Renal pelvis (tissue), 12 donors: ENCODE measurements at places on chromosomes 16 and 17. TPM values are rescaled to one million over a fixed set of nuclear protein-coding genes. Genes with fewer than 3 reads are reported as not detected.
A peak's percentile ranks its signal among the peaks of the same experiment; 100 is the strongest.

Gene AOC2
- 2.2 TPM for polyA plus RNA-seq

- peak; percentile 57 for DNase-seq
Observed at GRCh38 chr17:81456798-81457197, 55.8 kb downstream of the ACTG1 start.

Gene PITPNM3
- polyA plus RNA-seq: 9.8 TPM

DNA sequence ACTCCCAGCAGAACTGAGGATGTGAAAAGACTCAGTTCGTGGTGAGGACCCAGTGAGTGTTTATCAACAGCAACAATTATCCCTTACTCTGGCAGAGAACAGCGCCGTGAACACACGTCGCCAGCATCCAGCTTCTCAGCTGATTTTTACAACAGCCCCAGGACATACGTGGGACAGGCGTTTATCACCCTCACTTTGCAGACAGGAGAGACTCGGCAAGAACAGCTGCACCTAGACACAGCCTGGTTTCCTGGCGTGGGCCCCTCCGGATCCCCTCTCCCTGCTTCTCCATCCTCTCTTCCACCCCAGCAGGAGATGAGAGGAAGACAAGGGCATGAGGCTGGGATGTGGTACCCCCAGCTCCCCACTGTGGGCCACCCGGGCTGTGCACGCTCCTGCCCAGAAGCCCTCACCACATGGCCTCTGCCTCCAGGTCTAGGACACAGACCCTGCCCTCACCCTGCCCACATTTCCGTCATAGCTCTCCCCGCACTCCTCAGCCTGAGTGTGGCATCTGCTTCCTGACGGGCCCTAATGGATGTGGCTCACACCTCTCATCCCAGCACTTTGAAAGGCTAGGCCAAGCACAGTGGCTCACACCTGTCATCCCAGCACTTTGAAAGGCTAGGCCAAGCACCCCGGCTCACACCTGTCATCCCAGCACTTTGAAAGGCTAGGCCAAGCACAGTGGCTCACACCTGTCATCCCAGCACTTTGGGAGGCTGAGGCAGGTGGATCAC lies 17.5 kb downstream of the ABR start:
- no peak for DNase-seq

DNA sequence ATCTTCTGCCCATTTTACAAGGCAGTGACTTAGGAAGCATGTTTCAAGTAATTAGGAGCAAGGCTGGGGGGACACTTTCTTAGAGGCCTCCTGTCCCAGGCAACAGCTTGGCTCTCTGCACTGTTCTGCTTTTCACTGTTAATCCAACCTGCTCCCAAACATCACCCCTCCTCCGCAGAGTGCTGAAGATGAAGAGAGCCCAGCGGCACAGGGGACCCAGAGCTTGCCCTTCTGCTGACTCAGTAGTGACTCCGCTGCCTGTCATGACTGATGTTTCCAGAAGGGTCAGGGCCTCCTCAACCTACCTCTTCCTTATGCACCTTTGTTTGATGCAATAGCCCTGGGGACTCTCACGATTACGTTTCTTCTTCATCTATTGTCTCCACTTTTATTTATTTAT lies 38.9 kb upstream of the NDRG4 start:
- DNase-seq: no peak

DNA sequence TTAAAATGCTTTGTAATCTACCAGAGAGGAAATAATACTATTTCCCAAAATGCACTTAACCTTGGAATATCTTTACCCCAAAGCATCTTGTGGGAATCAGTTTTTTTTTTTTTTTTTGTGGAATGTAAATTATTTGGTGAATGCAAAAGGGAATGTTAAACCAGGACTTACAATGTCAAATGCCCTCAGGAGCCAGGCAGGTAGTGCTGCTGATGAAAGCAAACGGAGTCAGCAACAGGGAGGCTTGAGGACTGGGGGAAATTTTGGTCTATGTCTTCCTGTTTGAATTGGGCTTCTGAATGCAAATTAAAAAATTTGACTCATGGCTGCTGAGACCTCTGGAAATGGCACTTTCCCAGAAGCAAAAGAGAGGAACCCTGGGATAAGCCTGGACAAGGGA lies 96.5 kb upstream of the NLRP1 start:
- no peak for DNase-seq

DNA sequence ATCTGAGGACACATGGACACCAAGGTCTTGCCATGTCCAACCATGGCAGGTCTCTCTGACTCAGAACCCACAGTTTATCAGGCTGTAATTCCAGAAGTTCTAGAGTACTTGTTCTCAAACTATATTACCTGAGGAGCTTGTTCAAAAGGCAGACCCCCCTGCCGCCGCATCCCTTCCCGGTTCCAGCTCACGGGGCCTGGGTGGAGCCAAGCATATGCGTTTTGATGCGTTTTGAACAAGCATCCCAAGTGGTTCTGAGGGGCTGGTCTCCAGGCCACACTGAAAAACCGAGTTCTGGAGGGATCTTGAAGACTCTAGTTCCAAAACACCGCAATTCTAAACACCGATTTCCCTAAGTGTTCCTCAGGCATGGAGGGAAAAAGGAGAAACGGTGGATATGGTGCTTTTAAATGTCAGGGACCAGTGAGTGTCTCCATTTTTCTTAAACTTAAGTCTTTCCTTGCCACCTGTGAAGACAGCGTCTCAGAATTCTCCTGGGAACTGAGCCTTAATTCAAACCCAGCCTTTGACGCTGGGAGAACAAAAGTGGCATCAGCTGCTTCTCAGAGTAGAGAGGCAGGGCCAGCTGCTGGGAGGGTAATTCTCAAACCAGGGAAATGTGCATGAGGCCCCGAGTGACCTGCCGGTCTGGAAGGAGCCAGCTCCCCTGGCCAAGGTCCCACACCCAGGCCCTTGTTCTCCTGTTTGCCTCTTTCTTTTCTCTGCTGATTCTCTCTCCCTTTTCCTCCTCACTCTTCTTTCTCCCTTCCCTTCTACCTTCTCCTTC lies 84.4 kb upstream of the PLCG2 start:
- DNase-seq: no peak

Gene PPY
- polyA plus RNA-seq: 0.19 TPM

- DNase-seq: no peak
Observed at GRCh38 chr17:49985310-49985990, 9.6 kb downstream of the DLX3 start.

DNA sequence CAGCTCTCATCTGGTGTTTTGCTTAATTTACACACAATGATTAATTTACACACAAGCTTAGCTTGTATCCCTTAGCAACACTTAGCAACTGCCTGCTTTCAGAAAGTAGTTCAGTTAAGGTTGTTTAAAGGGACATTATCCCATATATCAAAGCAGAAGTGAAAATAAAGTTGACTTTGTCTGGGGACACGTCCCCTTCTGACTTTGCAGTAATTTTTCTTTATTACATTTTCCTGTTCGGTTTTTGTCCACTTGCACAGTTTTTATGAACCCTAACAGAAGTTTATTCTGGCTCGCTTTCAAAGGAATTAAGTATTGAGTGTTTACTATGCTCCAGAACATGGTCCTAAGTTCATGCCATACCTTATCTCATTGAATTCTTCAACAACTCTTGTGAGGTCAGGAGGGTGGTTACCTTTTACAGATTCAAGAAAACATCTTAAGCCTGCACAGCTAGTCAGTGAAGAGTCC lies 41.5 kb downstream of the ARHGAP44 start:
- peak; percentile 69 for DNase-seq

- DNase-seq: no peak
Observed at GRCh38 chr16:31157136-31157535, 7.3 kb upstream of the PRSS36 start.

DNA sequence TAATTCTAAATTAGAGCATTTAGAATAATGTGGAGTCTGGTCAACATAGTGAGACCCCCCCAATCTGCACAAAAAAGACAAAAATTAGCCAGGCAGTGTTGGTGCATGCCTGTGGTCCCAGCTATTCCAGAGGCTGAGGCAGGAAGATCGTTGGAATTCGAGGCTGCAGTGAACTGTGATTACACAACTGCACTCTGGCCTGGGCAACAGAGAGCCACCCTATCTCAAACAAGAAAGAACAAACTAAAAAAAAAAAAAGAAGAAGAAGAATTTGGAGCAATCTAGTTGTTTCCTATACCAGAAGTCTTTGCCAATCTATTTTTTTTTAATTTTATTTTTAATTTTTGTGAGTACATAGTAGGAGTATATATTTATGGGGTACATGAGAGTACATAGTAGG lies 6.0 kb downstream of the CETP start:
- no peak for DNase-seq

- peak; percentile 74 for DNase-seq
Observed at GRCh38 chr17:35889818-35890773, 9.9 kb upstream of the CCL5 start.

DNA sequence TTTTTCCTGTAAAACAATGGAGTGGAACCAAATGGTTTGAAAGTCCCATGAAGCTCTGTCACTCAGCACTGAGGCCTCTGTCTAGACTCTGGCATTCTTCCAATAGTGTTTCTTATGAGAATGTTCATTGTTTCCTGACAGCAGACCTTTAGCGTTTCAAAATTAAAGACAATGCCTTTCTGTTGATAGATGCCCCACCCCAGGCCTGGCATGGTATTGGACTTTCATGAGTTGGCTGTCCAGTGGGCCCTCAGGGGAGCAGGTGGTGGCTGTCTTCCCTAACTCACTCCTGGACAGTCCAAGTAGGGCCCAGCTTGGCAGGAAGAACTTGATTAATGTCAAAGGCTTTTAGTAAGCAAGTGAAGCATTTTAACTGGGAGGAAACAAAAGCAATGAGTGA lies 186.5 kb upstream of the CCL2 start:
- DNase-seq: no peak

DNA sequence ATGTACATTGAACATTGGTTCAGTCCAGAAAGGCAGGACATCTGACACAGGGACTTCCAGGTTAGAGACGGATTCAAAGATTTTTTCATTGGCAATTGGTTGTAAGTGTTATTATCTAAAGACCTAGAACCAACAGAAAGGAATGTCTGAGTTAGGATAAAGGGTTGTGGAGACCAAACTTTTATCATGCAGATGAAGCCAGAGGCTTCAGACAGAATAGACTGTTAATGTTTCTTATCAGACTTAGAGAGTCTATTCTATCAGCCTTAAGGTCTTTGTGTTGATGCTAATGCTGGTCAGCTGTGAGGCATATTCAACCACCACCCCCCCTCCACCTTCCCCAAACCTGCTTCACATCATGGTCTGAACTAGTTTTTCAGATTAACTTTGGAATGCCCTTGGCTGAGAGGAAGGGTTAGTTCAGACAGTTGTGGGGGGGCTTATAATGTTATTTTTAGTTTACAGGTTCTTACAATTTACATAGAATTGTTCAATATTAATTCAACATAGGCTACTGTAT lies 2.1 kb upstream of the ITGB3 start:
- no peak for DNase-seq

DNA sequence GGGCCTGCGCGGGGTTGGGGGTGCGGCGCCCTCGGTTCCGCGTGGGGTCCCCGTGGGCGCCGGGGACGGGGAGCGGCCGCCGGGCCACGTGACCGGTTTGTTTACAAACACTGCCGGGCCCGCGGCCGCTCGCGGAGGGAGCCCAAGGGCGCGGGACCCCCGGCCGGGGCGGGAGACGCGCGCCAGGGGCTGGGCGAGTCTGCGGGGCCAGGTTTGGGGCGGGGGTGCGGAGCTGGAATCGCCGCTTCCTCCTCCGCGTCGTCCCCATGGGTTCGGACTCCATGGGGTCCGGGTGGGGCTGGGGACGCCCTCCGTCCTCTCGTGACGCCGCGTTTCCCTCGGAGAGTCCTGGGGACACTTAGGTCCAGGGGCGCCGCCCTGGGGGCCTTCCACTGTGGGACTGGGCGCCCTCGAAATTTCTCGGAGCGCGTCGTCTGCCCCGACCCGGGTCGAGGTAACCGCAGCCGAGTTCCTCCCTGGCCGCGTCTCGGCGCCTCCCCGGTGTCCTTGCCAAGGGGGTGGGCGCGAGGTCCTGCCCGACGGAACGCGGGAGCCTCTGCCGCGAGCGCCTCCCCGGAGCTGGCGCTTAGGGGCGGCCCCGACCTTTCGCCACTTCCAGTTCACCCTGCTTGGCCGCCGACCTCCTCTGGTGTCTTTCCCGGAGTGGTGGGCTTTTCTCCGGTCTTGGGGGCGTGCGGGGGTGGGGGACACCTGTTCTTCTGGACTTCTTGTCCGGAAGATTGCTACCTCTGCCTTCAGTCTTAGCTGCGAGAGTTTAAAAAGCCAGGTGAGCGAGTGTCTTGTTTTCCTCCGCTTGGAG lies 684 bp downstream of the YPEL2 start:
- DNase-seq: no peak

DNA sequence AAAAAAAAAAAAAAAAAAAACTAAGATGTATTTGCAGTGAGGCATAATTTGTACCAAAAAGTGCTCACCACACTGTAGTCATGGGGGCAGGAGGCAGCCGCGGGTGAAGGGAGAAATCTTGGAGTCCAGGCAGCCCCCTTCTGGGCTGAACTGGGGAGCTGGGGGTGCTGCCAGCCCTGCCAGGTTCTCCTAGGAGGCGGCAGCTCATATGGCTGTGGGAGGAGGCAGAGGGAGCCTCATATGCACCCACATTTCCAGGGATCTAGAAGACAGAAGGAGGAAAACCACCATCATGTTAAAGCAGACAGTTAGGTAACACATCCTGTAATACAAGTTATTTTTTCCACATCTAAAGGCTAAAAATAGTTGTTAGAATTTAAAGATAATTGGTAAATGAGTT lies 16.3 kb downstream of the MAPT start:
- DNase-seq: no peak

- no peak for DNase-seq
Observed at GRCh38 chr16:2508722-2509400, 4.9 kb upstream of the ATP6V0C start.

DNA sequence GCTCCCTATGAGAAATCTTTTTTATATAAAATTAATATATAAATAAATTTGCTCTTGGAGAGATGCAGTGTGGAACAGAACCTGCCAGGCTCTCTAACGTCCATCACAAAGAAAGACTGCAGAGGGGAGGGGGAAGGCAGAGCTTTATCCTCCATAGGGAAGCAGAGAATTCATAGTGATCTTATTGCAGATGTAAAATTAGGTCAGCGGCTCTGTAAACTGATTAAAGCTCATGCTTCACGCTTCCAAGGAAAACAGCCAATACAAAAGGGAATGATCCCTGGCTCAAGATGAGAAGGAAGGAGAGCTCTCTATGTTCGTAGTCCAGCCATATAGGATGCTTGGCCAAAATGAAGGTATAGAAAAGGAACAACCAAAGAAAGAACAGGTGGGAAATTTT lies 532.3 kb upstream of the PSMD7 start:
- no peak for DNase-seq

GRCh38 chr16:88007321-88007731 lies 56.1 kb downstream of the BANP start:
- no peak for DNase-seq

Gene SRR
- 27.0 TPM for polyA plus RNA-seq

- DNase-seq: no peak
Observed at GRCh38 chr17:58811290-58811689, 55.6 kb downstream of the PPM1E start.

GRCh38 chr17:30571921-30572320 lies 94.7 kb downstream of the GOSR1 start:
- DNase-seq: no peak
